GM18507 (cell line): ENCODE measurements at places on chromosomes 11 and 22.

DNA sequence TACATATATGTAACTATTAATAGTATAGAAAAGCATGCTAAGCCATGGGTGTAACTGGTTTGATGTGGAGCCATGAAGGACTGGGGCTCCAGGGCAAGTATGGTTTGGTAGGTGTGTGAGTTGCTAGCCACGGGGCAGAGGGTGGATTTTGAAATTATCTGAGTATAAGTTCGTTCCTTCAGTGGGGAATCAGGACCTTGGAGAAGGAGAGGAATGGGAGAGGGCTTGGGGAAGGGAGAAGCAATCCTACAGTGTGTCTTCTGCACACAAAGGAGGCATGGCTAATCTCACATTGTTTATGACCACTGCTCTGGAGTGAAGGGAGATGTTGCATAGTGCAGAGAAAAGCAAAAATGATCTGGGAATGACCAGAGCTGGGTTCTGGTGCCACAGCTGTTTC lies 127.8 kb upstream of the CADM1 start:
- DNase-seq: no peak

DNA sequence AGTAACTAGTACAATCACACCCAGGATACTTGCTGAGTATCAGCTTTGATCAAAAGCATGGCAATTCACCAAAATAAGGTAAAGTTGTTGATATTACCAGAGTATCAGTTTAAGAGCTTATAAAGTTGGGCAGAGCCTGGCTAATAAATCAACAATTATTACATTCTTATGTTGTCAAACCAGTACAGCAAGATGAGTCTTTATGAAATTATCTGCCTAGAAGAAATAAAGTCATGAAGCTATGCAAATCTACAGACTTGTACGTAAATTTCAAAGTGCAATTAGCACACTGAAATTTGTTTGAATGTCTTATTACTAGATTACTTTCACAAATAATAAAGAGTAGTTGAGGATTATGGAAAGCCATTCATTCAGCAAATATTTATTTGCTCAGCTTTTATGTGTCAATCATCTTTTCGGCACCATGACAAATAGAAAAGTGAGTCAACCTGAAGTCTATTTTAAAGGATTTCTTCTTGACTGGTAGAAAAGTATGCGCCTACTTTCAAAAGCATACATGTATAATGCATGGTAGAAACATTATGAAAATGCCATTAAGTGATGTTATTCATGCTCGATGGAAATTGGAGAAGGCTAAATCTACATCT lies 5.0 kb upstream of the ANO3 start:
- no peak for DNase-seq

DNA sequence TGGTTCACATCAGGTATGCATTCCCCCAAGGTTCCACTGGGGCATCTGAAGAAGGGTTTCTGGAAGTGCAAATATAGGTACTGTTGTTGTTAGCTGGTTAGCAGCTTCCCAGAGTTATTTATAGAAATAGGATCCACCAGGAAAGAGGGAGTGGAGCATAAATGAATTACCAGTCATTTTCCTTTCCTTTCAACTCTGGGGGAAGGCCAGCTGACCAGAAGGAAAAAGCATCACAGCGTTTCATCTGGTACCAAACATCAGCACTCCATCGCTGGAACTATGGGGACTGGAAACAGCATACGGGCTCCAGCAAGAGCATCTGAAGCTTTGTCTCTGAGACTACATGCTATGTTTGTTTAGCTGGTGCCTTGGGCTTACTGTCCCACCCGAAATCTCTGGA lies 378.2 kb upstream of the NARS2 start:
- DNase-seq: no peak

DNA sequence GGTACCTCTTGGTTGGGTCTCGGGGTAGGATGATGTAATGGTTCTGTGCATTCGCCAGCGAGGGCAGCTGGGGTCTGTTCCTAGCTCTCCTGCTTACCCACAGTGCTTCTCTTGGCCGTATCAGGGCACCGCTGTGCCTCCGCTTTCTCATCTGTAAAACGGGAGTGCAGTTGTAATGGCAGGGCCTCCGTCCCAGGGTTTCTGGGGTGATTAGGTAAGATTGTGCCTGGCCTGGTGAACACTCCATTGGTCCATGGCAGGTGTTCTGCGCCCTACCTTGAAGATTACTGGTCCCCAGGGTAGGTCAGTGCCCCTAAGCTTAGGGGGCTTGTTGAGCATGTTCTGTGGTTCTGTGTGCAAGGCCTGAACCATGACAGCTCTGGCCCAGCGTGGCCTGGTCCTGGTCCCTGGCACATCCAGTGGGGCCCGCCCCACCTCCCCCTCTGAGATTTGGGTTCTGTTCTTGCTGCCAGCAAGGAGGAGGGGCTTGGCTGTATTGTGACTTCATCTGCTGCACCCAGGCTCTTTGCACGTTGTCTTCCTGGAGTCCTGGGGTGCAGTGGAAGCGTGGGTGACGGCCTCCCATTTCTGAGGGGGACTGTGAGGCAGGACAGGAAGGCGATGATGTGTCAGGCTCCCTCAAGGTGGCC lies 4.9 kb downstream of the MYRF start:
- DNase-seq: no peak

DNA sequence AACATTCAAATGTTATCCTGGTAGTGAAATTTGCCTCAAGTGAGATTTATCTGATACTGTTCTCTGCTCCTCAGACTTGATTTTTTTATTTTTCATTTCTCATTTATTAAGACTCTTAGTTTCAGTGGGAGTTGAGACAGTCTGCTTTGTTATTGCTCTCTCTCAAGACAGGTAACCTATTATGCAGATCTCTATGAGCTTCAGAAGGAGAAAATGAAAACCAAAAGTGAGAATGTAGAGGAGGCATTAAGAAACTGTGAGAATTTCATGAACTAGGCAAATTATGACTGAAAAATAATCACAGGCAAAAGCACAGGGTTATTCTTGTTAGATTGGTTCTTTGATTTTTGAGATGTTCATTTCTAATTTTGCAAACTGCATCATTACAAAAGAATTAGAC lies 290.0 kb upstream of the CHORDC1 start:
- DNase-seq: no peak

- DNase-seq: no peak
These were observed 23.7 kb upstream of the SLC36A4 start for GRCh38 chr11:93221539-93221938.

DNA sequence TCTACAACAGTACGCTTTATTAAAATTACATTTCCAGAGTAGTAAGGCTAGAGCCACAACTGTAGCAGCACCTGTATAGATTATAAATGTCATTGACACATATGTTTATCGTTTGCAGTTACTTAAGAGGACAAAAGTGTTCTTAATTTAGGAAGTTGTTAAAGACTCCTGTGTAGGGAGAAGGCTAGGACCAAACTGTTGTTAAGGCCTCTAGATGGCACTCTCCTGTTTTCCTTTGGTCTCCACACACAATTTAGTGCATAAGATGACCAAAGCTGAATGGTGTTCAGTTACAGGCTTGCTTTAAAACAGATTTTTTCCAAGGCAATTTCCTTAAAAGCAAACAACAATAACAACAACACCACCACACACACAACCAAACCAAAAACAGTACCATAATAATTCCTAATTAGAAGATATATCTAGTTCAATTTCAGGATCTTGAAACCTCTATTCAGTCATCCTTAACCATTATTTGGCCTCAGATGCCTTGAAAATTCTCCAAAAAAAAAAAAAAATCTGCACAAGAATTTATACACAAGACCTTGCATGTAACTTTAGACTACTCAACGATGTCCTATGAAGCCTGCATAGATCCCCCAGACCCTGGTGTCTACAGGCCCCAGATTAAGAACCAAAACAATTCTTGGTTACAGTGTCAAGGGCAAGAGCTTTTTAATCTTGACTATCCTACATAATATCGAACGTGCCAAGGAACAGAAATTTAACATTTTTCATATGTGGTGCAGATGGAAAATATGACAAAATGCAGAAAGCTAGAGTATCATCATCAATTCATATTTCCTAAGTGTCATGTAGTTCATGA lies 42.6 kb upstream of the APOA1 start:
- peak; percentile 28 for DNase-seq

DNA sequence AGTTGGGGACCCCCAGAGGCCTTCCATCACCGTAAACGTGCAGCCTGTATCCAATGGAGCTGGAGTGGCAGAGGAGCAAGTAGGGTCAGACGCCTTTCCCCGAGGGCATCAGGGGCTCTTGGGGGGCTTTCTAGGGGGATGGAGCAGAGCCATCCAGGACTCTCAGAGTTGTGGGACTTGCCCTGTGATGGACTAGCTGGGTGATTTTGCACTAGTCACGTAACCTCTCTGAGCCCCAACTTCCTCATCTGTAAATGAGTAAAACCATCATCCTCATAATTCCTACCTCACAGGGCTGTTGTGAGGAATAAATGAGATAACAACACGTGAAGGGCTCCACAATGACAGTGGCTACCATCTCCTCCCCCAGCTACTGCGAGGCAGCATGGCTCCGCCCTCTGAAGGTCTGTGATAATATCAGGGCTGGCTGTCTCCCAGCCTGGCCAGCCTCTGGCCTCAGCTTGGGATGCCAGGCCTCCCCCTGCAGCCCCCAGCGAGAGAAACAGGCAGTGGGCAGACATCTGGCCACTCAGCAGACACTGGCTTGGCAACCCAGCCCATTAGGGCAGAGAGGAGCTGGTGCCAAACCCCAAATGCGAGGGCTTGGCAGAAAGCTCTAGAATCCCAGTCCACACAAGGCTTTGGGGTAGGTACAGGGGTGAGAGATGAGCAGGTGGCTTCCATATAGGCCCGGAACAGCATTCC lies 6.7 kb downstream of the USP2 start:
- DNase-seq: no peak

- no peak for DNase-seq
These were observed 40.0 kb downstream of the KCNJ4 start for GRCh38 chr22:38415046-38415445.

GRCh38 chr11:8766043-8766987 lies 83.7 kb downstream of the RPL27A start:
- no peak for DNase-seq

DNA sequence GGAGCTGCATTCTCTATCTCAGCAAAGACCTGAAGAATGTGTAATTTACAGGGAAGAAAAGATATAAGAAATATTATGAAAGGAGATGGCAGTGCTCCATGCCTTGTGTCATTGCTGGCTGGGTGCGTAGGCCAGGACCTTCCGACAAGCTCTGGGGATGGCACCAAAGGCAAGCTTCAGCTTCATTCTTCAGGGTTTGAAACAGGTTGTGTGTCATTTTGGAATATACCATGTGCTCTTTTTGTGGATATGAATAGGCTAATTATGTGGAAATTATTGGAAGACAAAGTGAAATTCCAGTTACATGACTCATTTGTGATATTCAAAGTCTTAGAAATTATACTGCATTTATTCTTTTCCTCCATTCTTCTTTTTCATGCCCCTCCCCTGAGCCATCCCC lies 5.7 kb upstream of the KIRREL3 start:
- DNase-seq: no peak

GRCh38 chr11:85665733-85666132 lies 804 bp upstream of the CREBZF start:
- DNase-seq: no peak

- no peak for DNase-seq
These were observed 44.0 kb downstream of the KCNJ4 start for GRCh38 chr22:38411016-38411415.

DNA sequence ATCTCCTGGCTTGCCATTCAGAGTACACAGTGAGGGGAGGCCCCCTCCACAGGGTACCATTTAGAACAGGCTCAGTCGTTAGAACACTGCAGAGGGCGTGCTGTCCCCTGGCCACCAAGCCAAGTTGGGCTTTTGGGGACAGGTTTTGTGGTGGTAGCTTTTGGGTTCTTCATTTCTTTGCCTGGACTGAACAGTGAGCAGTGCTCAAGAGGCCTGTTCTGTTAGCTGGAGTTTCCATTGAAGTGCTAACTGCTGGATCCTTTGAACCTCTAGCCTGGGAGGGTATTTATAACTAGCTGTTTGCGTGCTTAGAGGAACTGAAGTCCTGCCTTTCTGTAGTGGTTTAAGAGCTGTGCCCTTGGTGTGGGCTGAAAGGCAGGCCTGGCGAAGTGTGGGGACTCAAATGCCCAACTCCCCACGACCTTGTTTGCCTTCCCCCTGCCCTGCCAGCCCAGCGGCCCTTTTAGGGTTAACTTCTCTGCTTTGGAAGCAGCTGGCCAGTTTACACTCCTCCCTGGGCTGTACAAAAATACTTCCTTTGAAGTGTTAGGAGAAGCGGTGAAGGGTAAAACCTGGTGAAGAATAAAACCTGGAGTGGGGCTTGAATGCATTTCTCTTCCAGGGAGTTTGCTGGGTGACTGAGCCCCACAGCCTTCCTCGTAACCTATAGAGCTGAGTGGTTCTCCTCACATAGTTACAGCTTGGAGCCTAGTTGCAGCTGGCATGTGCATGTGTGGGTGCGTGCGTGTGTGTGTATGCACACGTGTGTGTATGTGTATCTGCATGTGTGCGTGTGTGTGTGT lies 34.6 kb downstream of the ZNRF3 start:
- no peak for DNase-seq

- no peak for DNase-seq
These were observed 92.8 kb upstream of the NARS2 start for GRCh38 chr11:78667461-78667860.

DNA sequence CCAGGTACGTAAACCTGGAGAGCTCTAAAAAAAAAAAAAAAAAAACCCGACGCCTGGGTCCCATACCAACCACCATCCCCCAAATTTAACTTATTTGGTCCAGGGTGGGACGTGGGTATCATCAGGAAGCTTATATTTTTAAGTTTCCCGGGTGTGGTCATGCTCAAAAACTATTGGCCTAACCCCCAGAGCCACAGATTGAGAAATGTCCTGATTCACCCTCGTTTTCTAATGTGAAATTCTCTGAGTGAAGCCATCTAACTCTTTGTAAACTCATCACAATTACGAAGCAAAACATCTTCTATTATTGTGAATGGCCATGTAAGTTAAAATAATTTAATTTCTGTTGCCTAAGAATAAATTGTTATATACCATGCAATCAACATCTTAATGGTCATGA lies 29.6 kb downstream of the PAK1 start:
- DNase-seq: no peak

GRCh38 chr11:88597387-88597786 lies 259.9 kb upstream of the CTSC start:
- no peak for DNase-seq

DNA sequence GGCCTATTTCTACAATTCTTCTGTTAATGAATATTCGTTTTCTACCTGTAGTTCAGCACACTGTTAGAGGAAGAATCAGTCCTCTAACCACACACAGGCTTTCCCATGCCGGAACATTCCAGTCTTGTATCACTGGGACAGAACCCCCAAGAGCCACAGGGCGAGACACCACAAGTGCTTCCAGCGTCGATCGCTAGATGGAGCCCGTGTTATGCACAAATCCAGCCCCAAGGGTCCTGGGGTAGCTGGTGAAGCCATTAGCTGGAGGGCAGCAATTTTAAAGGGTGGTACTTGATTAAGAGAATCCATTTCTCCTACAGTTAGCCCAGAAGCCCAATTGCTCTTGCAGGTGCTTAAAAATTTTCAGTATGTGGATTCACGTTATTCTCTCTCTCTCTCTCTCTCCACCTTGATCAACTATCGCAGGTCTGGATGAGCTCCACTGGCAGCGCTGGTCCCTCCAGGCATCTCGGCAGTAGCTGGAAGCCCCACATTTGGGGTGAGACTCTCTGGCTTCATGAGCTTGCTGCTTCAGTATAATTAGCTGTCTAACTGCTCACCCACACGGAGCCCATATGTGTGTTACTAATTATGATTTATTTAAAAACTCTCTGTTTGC lies 148.2 kb upstream of the SNX19 start:
- DNase-seq: peak; percentile 35

GRCh38 chr11:120284272-120284671 lies 40.8 kb upstream of the TLCD5 start:
- DNase-seq: no peak

GRCh38 chr11:114237321-114238280 lies 58.6 kb upstream of the NNMT start:
- no peak for DNase-seq
